Nucleus accumbens (tissue), 56 donors: ENCODE measurements at places on chromosomes 3 and 15.

DNA sequence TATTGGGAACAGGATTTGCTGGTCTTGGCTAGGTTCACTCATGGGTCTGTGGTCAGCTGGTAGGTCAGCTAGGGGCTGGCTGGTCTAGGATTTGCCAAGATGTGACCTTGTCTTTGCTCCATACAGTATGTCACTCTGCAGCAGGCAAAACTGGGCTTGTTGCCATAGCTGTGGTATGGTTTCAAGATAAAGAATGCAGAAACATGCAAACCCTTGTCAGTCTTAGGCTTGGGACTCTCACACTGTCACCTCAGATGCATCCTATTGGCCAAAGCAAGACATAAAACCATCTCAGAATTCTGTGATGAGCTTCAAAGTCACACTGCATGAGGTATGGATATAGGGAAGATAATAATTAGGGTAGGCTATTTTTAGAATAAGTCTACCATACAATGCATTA, 66.6 kb upstream of the TBC1D5 start:
- DNase-seq, result no peak

DNA sequence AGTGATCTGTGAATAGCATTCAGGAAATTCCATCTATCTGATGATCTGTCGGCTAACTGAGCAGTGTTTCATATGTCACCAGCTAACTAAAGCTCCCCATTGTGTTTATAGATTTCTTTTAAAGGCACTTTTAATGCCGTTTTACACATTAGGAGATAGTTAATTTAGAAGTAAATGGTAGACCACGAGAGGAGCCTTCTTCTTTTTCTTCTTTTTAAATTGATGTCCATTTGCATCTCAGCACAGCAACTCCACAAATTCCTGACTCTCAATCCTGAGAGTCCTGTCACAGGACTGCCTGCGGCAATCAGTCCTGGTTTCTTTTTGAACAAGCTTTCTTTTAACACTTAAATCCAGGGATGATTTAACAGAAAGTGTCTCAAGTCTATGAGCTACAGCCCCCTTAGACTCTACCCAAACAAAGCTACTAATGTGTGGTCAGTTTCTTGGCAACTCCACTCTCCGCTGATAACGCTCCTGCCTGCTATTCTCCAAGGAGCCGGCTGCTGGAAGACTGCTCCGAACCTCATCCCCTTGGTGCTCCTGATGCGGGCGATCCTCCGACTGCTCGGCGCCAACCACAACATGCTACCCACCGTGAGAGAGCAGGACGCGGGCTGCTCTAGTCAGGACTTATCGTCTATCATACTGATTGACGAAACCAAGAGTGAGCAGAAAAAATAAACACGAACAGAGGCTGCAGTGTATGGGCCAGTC, 421.4 kb downstream of the MECOM start:
- DNase-seq, result no peak

DNA sequence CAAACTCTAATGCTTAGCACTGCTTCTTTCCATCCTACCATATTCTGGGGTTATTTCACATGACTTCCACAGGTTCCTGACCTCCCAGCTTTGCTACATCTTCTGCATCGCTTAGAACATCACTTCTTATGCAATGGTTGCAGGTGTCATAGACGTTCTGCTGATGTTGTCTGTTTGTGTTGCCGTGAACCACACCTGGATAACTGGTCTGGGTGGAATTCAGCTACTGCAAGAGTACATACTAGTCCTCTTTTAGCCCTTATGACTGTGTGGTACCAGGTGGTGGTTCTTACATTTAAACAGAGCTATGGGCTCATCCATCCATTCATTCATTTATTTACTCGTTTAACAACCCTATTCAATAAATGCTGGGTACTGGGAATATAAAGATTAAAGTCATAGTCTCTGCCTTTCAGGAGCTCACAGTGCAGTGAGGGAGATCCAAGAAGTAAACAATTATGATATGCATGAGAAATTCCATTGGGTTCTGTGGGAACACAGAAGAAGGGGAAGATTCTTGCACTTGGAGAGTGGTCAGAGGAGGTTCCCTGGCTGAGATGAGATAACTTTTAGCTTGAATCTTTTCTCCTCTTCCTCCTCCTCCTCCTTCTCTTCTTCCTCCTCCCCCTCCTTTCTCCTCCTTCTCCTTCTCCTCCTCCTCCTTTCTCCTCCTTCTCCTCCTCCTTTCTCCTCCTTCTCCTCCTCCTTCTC, 30.8 kb downstream of the TMEM45A start:
- DNase-seq, result no peak

- DNase-seq, result no peak
These were observed 55.2 kb downstream of the FAM98B start for GRCh38 chr15:38509152-38509551.

DNA sequence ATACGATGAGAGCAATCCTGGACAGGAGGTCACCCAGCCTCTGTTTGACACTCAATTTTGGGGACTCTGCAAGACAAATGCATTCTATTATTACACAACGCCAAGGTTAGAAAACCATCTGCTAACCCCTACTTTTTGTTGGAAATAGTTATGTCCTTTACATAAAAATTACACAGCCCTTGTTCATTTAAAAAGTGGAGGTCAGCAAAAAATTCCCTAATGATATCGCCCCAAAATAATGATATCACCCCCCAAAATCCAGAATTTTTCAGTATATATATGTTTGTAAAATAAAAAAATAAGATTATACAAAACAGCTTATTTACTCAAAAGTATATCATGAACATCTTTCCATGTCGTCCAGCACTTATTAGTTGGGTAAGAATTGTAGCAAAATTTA, 11.4 kb downstream of the ROPN1 start:
- no peak for DNase-seq
